ENCODE measurements at places on chromosomes 16 and 17.

DNA sequence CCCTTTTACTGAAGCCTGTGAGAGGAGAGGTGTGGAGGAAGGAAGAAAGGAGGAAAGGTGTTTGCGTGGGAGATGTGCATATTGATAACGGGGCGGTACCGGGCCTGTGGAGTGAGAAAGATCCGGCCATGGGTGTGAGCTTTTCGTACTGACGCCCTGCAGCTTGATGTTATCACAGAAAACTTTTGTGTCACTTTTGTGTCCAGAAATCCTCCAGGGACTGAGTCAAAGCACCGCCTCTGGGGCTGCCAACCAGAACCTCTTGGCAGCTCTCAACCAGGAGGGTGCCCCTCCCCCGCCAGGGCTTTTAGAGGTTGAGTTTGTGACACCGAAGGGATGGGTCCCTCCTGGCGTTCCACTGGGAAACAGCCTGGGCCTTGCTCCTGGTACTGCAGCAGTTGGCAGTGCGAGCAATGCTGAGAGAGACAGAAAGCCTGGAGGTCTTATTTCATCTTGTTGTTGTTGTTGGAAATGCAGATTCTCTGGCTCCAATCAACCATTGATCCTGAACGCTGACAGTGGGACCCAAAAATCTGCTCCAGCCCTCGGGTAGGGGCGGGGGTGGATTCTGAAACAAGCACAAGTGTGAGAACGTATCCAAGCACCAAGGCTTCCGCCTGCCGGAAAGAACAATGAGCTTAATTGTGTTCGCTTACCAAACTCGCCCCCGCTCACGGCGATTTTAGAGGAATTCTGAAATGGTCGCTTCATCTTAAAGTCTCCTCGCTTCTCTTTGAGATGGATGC, 65.0 kb downstream of the CRISPLD2 start:
- DNase-seq = no peak

DNA sequence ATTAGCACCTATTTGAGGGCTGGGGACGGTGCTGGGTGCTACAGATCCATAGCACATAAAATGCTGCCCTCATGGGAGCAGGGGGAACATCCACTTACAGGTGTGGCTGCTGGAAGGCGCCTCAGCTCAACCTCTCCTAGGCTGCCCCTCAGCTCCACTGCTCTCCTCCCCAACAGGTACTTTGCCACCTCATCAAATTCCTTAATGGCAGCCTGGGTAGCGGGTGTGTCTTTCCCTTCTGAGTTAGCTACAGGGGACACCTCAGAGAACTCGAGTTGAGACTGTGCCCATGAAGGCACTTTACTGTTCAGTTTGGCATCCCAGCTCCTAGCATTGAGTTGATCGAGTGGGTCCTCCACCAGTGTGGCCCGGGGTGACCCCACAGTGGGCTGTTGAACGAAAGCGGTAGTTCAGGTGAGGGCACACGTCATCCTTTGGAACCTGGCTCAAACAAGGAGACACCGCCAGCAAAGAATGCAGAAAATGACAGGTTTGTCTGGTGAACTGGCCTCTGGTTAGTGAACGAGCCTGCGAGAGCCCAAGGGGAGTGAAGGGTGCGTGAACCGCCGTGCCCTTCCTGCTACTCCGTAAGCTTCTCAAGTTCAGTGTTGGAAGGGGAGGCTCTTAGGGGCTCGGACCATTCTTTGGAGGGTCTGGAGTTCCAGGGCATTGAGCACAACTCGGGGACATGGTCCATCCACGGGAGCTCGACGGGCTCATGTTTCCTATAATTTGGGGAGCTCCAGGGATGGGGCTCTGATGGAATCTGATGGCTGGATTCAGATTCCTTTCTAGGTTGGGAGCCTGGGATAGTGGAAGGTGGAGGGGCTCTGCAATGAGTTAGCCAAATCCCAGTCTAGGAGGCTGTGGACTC, 3.5 kb upstream of the CMIP start:
- DNase-seq = no peak

DNA sequence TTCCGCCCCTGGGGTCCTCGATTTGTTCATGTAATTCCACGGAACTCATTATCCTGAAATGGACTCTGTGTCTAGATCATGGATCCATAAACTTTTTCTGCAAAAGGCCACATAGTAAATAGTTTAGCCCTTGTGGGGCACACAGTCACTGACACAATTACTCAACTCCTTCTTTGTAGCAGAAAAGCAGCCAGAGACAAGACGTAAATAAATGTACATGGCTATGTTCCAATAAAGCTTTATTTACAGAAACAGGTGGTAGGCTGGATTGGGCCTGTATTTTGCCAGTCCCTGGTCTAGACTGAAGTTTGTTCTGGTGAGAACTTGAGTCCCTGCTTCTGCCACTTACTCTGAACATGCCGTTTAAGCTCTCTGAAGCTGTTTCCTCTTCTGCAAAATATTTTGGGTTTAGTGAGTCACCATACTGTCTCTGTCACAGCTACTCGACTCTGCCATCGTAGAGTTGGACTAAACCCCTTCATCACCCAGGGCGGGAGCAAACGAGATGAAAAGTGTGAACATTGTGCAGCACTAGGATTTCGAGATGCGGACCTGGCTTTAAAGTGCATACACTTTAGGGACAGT, 61.9 kb upstream of the FOXF1 start:
- no peak for DNase-seq

DNA sequence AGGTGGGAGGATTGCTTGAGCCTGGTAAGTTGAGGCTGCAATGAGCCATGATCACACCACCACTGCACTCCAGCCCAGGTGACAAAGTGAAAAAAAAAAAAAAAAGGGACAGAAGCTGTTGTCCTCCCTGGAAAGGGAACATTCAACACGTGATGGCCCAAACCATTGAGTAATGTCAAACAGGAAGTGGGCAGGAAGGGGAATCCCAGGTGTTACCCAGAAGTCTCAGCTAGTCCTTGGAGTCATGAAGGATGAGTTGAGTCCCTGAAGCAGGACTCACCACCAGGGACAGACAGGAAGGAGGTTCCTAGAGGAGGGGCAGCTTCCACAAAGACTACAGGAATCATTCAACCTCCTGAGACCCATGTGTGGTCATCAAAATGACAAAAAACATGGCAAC, 19.8 kb upstream of the CMIP start:
- DNase-seq = no peak

DNA sequence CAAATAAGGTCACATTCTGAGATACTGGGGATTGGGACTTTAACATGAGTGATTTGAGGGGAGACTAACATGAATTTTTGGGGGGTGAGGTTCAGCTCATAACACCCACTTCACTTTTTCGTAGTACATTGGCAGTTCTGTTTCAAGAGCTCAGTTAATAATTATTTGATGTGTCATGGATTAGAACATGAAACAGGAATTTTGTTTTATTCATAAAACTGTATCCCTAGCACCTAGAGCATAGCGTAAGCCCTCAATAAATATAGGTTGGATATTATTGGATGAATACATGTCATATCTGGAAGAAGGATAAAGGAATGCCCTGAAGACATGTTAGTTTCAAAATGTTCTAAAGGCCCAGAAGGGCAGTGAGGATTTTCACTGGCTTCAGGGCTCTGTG, 119.8 kb downstream of the PRKCA start:
- no peak for DNase-seq

- DNase-seq = no peak
Measured at GRCh38 chr16:11417487-11417886, 72.2 kb downstream of the RMI2 start.

GRCh38 chr16:21590287-21590686, 9.1 kb upstream of the METTL9 start:
- no peak for DNase-seq

DNA sequence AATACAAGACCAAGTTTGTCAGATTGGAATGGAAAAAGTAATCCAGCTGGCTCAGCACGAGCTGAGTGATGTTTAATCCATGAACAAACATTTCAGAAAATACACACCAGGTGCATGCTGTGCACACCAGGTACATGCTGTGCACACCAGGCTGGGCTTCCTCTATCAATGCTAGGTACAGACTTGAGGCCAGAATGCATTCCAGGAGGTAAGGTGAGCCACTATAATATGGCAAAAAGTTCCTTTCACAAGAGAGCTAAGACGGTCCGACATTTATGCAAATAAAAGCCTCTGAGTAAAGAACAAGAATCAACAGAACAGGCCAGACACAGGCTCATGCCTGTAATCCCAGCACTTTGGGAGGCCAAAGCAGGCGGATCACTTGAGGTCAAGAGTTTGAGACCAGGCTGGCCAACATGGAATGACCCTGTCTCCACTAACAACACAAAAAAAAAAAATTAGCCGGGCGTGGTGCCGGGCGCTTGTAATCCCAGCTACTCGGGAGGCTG, 128.2 kb downstream of the ZNF778 start:
- no peak for DNase-seq

GRCh38 chr17:32697728-32698625, 178.9 kb downstream of the MYO1D start:
- no peak for DNase-seq
